CD4-positive, alpha-beta T cell treated with Interleukin-4 for 4 hours (primary cell): ENCODE measurements at places on chromosomes 1 and 21.

DNA sequence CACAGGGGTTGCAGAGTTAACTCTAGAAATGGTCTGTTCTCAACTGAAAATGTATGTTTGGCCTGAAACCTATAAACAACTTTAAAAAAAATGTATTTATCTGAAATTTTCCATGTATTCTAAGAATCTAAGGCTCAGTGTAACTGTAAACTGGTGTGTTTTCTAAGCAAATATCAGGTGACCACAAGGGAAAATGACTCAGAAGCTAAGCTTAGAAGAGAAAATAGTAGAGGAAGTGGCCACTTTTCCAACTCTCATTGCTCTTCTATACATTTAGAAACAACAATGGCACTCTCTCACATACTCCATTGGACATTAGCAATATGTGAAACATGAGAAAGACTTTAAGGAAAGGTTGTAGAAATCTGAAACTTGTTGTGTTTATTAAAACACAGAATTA is 7.5 kb downstream of the TNFSF18 start:
- no peak for DNase-seq

- no peak for DNase-seq
Observed at GRCh38 chr1:8439015-8439702, 121.2 kb downstream of the SLC45A1 start.

DNA sequence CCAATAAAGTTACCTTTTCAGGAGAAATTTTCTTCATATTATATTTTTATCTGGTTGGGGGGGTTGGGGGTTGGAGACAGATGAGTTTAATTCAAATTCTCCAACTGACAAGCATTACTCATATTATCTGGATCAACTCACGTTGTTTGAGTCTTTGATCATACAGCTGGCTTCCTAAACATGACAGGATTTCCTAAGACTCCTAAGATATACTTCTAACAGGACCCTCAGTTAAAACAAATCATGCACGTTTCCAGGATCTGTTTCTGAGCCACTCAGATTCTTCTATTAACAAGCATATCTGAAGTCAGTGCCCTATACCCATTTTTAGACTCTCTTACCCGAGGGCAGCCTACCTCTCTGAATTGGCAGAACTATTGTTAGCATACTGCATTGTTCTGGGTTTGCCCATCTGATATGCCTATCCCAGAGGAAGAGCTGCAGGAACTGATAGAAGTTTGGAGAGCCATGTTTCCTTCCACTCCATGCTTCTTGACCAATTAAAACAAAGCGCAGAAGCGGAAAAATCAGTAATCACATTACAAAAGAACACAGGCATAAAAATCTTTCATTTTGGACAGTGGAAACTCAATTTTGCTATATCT is 653.9 kb downstream of the LTN1 start:
- no peak for DNase-seq

DNA sequence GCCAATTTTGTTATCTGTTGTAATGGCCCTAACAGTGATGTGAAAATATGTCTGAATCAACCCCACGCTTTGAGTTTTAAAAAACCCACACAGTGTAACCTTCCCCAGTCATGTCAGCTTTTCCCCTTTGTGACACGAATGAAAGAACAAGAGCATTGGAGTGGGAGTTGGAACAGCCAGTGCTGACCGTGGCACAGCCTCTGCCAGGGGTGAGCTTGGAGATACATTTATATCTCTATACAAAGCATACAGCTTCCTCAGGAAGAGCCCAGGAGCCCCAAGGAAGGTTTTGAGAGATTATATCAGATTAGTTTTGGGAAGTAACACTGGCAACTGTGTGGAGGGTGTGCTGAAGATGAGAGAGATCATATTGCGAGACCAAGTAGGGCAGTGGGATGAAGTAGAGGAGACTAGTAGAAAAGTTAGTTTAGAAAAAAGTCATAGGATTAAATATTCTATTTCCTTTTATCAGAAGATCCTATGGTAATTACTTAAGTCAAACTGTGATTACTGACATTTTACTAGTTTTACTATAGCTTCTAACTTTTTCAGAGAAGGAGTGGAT is 15.9 kb downstream of the LRRC8B start:
- no peak for DNase-seq

GRCh38 chr1:176638713-176639526 is 175.9 kb downstream of the PAPPA2 start:
- no peak for DNase-seq

- DNase-seq, result peak; percentile 59
Observed at GRCh38 chr1:117061986-117062415, 1.9 kb downstream of the TTF2 start.

DNA sequence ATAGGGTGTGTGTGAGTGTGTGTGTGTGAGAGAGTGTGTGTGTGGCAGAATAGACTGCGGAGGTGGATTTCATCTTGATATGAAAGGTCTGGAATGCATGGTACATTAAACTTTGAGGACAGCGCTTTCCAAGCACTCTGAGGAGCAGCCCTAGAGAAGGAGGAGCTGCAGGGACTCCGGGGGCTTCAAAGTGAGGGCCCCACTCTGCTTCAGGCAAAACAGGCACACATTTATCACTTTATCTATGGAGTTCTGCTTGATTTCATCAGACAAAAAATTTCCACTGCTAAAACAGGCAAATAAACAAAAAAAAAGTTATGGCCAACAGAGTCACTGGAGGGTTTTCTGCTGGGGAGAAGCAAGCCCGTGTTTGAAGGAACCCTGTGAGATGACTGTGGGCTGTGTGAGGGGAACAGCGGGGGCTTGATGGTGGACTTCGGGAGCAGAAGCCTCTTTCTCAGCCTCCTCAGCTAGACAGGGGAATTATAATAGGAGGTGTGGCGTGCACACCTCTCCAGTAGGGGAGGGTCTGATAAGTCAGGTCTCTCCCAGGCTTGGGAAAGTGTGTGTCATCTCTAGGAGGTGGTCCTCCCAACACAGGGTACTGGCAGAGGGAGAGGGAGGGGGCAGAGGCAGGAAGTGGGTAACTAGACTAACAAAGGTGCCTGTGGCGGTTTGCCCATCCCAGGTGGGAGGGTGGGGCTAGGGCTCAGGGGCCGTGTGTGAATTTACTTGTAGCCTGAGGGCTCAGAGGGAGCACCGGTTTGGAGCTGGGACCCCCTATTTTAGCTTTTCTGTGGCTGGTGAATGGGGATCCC is 18.3 kb upstream of the HDAC1 start:
- peak; percentile 92 for DNase-seq
